ENCODE measurements at places on chromosomes 12 and 14.
A peak's percentile ranks its signal among the peaks of the same experiment; 100 is the strongest.

DNA sequence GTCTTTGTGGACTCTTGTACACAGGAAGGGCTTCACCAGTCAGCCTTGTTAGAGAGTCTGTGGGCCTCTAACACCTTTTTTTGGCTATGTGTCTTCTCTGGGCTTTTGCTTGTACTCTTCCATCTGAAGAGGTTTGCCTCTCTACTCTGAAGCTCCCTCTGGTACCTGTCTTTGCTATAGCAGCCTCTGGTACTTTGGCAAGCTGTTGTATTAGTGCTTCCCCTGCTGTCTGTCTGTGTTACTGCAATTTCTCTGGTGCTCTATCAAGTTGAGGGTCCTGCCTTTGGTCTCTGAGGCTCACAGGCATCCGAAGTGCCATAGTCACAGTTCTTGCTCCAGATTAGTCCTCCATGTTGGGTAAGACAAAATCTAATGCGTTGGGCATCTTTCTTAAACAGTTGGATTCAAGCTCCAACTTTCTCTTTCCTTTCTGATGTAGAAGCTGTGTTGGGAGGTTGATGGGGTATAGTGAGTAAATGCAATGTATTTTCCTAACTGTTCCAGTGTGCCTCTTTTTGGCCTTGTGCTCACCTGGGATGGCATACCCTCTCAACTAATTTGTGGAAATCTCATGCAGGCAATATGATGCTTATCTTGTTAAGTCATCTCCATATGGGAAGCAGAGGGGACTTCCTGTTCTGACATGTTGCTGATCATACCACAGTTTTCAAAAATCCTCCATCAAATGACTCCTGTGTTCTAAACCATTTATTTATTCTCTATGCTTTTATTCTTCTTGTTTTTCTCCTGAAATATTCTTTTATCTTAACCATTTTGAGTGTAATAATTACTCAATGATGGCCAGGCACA is 88.8 kb downstream of the ATF7IP start:
- DNase-seq, result peak; percentile 43

DNA sequence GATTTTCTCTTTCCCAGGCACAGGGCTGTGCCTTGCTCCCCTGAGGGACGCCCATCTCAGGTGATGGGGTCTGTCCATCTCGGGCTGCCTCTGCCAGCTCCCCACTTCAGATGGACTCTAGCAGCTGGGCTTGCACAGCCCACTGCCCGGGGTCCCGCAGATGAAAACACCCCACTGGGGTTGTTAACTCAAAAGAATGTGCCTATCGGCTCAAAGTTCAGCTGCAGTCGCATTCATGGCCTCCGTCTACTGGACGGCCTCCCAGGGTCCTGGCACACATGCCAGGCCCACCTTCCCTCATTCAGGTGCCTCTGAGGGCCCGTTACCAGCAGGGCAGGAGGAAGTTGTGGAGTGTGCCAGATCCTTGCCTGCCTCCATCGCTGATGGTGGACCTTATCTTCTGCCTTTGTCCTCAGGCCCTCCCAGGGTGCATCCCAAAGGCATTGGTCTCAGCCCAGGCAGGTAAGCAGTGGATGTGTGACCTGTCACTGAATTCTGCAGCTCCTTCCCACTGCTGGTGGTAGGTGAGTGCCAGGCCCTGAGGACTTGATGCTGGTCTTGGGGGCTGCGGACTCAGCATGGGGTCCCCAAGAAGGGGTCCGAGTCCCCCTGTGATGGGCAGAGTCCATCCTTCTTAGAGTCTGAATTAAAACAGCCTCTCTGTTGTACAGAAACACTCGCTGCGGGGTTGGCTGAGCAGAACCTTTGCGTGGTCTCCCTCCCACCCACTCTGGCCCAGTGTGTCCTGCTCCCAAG is 324.6 kb upstream of the DIO3 start:
- no peak for DNase-seq

DNA sequence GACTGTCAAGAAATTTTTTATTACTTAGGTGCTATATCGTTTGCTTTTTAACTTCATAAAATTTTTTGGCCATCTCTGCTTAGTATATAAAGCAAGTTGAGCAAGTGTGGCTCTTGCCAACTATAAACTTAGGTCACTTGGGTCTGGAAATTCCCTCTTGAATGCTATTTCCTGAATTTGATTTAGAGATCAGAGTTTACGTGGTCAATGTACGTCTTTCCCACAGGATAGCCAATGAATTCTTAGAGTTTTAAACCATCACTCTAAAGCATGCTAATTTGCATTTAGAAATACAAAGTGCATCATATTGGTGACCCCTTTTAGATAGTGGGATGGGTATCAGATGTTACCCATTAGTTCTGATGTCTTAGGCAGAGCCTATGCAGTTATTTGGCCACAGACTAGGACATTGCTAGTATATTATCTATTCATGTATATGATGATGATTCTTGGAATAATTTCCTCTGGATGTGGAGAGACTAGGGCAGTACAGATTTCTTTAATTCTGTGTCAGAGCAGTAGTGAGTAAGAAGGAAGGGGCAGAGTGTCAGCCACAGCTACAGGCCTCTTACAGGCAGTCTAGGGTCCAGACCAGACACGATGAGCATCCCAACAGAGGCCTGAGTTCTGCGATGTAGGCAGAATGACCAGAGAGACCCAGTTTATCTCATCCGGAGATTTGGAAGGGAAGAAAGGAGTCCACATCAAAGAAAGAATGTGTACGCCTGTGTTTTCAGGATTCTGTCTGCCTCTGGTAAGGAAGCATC is 30.3 kb downstream of the SCN8A start:
- DNase-seq, result no peak

DNA sequence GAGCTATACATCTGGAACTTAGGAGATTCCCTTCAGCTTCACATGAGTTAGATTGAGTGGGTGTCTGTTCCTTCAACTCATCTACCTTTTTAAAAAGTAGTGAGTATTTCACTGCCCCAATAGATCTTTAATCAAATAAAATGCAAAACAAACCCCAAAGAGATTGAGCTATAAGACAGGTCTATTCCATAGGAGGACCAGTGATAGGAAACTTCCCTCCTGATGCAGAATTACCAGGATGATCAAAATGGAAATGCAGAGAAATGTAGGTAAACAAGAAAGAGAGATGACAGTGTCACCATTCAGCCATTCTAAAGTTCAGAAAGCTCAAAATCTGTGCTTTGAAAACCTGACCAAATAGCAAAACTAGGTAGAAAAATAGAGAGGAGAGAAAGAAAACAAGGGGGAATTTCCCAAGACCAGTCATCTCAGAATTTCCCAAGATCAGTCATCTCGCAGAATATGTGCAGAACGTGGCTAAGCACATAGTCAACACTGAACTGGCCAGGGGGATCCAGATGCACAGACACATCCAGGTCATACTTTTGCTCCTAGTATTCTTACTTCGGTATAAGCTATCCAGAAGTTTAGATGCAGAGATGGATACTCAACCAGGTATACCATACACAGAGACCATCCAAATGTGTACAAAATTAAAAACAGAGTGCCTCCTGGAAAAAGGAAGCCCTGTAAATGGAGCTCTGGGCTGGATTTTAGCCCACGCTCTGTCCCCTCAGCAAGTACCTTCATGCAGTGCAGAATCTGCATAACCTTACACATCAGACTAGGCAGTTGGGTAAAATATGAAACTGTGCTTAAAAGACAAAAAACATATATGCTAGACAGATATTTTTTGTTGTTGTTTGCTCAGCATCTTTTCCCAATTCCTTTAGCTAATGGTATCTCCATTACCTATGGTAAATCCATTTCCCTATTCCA is 27.4 kb downstream of the SLC41A2 start:
- DNase-seq, result no peak

DNA sequence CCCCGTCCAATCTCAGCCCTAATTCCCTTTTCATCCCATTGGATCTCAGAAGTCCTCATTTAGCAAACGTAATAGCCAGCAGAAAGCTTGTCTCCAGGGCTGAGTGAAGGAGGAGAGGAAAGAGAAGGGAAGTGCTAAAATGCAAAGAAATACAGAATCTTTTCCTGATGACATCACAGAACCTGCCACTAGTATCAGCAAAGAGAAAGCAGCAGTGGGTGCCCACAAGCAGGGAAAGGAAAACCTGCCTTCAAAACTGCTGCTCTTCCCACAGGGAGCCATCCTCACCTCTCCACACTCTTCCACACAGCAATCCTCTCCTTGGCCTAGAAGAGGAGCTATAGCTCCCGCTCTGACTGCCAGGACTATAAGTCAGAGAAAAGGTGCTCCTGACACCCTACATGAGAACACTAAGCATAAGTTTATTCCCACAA is 11.3 kb downstream of the MED13L start:
- no peak for DNase-seq

GRCh38 chr12:81284137-81284536 is 206.3 kb downstream of the ACSS3 start:
- DNase-seq, result no peak
